ENCODE measurements at places on chromosomes 3 and 15.

- no peak for DNase-seq
These were observed 9.2 kb upstream of the SSR3 start for GRCh38 chr3:156563900-156564682.

- DNase-seq = no peak
These were observed 143.4 kb downstream of the TMEM108 start for GRCh38 chr3:133181392-133182150.

GRCh38 chr15:66098022-66098363 is 155.6 kb downstream of the MEGF11 start:
- no peak for DNase-seq

DNA sequence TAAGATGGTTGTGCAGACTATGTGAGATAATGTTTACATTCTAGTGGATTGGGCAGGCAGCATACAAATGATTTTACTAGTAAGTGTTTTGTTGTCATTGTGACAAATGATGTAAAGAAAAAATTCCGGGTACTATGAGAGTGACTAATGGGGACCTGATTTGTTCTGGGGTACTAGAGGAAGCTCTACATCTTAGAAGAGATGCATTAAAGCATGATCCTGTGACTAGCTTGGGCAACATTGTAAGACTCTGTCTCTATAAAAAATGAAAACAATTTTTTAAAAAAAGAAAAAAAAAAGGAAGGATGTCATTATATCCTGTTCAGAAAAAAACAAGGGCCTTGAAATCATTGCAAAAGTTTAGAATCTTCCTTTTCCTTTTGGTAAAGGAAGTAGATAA is 58.1 kb upstream of the MYRIP start:
- DNase-seq = no peak

- DNase-seq = peak; percentile 77
These were observed 18.8 kb upstream of the CHD2 start for GRCh38 chr15:92881211-92881754.

- no peak for DNase-seq
These were observed 160.7 kb downstream of the PDE8A start for GRCh38 chr15:85142312-85142711.

GRCh38 chr3:197599089-197599765 is 43.5 kb upstream of the BDH1 start:
- DNase-seq = peak; percentile 94

DNA sequence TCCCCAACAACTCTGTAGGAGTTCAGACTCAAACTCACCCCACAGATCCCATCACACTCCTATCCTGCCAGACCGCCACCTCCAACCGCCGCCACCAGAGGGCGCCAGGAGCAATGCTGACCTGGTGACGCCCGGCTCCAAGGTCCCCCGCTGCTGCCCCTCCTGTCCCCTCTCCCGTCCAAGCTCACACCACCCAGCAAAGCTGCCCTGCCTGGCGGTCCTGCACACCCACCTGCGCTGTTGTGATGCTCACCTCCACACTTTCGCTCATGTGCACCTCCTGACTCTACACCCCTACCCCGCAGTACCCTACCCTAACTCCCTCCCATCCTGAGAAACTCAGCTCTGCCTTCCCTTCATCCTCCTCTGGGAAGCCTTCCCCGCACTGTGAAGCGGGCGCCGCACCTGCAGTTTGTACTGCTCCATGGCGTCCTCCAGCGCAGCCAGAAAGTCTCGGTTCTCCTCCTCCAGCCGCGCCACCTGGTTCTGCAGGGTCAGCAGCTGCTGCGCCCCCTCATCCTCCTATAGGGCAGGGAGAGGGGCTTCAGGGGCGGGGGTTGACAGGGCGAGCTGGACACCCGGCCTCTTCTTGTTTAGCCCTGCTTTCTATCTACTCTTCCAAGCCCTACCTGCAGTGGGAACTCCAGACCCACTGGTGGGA is 7.9 kb downstream of the KIF7 start:
- DNase-seq = peak; percentile 91

- DNase-seq = no peak
These were observed 52.6 kb downstream of the HMG20A start for GRCh38 chr15:77473328-77473727.

DNA sequence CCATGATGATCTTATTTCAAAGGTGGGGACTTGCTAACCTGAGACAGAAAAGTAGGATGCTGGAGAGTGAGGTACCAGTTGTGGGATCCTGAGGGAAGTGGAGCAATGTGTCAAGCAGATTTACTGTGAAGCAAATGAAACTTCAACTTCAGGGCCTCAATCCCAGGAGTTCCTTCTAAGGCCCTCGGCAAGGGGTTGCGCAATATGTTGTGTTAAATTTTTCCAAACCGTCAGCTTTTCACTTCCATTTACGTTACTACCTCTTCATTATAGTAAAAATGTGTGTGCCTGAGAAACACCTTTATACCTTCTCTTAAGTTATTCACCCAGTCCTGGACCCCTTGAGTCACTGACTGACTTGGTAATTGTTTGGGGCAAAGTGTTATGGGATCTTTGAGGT is 42.5 kb upstream of the KCNH8 start:
- no peak for DNase-seq

- DNase-seq = no peak
These were observed 9.8 kb downstream of the KCNMB2 start for GRCh38 chr3:178546079-178546478.

GRCh38 chr3:133213937-133214336 is 175.7 kb downstream of the TMEM108 start:
- DNase-seq = no peak

GRCh38 chr15:52287114-52287513 is 8.5 kb downstream of the MYO5C start:
- no peak for DNase-seq

DNA sequence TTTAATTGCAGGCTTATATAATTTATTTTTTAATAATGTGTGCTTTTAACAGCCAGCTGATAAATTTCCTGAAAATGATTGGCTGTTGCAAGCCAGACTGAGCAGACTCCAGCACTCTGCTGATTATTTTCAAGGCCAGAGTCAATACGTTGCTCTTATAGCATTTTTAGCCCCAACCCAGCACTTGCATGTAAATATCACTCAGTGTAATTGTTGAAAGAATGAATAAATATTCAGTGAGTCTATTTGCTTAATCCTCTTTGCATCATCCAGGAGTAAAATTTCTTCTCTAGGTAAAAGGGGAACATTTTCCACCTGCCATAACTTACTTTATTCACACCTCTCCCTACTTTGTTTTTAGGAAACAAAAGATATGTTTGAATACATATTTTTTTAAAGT is 2.9 kb downstream of the GABRR3 start:
- DNase-seq = no peak

Data from activated CD4-positive, alpha-beta T cell treated with anti-CD3 and anti-CD28 coated beads, Interleukin-2, amount 10 ng/mL, durations not matched to agents 24 days and 14 days (primary cell).